ENCODE measurements at places on chromosomes 1 and 21. TPM values are rescaled to one million over a fixed set of nuclear protein-coding genes. Genes with fewer than 3 reads are reported as not detected.

PERM1 gene
- total RNA-seq, result not detected

S100A7 gene
- 253 TPM for total RNA-seq

DNA sequence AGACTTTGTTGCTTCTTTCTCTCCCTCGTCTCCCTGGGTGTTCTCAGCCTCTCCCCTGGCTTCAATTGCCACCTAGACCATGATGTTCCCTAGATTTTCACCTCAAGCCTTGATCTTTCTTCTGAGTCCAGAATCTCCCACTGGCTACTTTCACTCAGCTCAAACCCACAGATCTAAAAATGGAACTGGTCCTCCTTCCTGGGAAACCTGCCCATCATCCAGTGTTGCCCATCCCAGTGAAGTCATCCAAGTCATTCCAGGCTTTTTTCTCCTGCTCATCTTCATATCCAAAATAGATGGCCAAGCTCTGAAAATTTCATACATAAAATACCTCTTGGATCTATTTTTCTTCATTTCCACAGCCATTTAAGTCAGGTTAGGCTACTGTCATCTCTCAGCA, 347.4 kb downstream of the KCNH1 start:
- ATAC-seq, result no peak

DNA sequence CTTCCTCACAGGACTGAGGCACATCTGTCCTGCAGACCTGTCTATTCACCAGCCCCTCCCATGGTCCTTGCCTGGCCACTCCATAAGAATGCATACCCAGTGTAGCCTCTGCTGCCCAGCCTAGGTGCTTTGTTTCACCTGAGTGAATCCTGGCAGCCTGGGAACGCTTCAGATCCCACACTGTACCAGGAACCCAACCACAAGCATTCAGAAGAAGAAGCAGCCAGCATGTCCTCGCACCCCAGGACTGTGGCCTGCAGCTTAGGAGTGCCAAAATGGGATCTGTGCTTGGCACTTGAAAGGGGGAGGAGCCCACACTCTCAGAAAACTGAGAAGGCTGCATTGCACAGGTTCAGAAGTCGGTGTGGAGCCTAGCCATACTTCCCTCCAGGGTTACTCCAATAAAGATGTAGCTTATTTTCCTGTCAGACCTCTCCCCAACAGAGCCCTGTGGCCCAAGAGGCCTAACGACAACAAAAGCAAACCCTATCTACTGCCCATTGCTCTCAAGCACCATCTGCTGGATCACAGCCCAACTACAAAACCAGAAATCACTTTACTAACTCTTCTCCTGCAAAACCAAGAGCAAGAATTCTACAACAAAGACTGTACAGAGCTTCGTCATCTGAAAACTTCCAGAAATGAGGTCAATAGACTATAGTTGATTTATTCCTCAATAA, 923.1 kb upstream of the NEGR1 start:
- ATAC-seq, result no peak

ILF2 gene
- 99.2 TPM for total RNA-seq

NHLH1 gene
- total RNA-seq, result not detected

GRCh38 chr1:203183828-203184227, 2.7 kb downstream of the CHI3L1 start:
- no peak for ATAC-seq

DNA sequence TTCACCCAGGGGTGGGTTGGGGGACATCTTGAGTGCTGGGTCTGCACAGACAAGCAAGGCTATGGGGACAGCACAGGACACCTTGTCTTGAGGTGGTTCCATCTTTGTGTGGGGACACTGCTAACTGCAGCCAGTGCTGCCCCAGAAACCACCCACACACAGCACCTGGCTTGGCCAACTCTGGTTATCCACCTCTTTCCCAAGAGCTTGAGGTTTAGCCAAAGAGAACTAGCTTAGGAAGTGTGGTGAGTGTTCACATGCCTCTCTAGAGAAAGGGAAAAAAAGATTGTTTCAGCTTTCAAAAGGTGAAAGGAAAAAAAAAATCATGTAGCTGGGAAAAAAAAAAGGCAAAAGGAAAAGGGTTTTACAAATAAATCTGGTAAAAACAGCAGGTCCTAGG, 32.4 kb downstream of the BCAR3 start:
- ATAC-seq, result no peak

RGSL1 gene
- total RNA-seq, result not detected

DNA sequence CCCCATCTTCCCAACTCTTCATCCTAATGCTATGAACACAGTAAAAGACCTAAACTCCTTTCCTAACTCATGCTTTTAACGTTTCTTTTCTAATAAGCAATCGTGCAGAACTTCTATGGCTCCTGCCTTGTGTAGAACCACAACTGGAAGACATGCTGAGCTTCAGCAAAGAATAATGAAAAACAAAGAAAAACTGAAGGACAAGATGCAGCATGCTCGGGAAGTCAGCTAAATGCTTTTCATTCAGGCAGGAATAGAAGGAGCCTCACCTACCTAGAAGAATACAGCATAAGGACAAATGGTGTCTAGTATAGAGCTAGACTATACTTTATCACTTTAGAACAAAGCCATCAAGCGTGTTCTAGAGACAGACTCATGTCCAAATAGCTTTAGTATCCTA, 45.9 kb downstream of the LUZP1 start:
- ATAC-seq, result no peak
